Neural progenitor cell (in vitro differentiated cells): ENCODE measurements at places on chromosomes 2 and 18. TPM values are rescaled to one million over a fixed set of nuclear protein-coding genes. Genes with fewer than 3 reads are reported as not detected.

Gene WDR75
- 85.3 and 121 TPM in 2 replicates for total RNA-seq

Gene ASXL3
- total RNA-seq: 2.7 and 5.1 TPM in 2 replicates

DNA sequence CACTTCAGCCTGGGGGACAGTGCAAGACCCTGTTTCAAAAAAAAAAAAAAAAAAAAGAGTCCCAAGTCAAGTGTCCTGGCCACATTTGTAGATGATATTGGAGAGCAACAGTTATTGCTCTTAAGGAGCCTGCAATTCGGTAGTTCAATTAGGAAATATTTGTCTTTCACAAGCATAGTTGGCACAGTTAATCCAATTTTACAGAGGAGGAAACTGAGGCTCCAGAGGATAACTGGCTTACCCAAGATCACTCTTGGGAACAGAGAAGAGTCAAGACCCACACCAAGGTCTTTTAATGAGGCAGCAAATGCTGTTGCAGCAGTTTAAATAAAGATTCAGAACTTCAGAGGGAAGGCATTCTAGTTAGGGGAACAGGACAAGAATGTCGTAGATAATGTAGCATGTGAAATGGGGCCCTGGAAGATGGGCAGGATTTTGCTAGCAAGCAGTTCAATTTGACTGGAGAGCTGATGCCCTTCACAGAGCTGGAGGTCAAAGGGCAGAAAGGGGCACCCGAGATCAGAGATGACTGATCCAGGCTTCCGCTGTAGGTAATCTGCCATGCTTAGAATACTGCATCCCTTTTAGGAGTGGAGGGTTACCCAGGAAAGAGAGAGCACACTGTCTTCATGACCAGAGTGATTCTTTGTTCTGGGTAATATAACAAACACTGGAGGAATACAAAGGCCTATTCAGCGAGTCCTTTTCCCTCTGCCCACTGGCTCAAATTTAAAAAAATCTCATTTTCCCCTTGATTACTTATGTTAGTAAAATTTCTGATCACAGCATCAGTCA is 3.0 kb downstream of the NPC1 start:
- H3K27ac ChIP-seq: no peak overlapping the region
- H3K36me3 ChIP-seq: no peaks in the 10 kb centered on the region
- peaks cover 6% of the 10 kb centered on the region for H3K27me3 ChIP-seq
- H3K4me1 ChIP-seq: peaks cover 34% of the 10 kb centered on the region
- H3K4me3 ChIP-seq: no peak overlapping the region
- peak; percentile 31 for DNase-seq

GRCh38 chr2:128345436-128346165 is 26.9 kb upstream of the HS6ST1 start:
- no peak for DNase-seq
- no peaks in the 10 kb centered on the region for H3K36me3 ChIP-seq

DNA sequence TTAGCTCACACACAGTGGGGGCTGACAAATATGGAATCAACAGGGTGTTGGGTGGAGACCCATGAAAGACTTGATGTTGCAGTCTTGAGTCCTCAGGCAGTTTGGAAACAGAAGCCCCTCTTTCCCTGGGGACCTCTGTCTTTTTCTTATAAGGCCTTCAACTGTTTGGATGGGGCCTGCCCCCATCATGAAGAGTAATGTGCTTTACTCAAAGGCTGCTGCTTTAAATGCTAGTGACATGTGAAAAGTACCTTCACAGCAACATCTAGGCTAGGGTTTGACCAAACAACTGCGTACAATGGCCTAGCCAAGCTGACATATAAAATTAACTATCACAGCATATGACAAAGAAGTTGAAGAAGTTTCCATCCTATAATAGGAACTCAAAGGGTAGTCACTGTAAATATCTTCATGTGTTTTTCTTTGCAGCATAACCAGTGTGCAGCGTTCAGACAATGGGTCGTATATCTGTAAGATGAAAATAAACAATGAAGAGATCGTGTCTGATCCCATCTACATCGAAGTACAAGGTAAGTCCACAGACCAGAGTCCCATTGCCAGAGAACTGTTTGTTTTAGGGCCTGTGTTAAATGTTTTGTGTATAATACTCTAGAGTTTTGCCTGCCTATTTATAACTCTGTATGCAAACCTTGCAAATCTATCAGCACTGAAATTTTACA is 46.3 kb downstream of the MERTK start:
- H3K4me3 ChIP-seq: no peak overlapping the region
- no peaks in the 10 kb centered on the region for H3K27me3 ChIP-seq
- no peak for DNase-seq
- no peaks in the 10 kb centered on the region for H3K36me3 ChIP-seq
- H3K27ac ChIP-seq: no peak overlapping the region

Gene ANKRD30B
- total RNA-seq: not detected in 2 replicates

- H3K4me3 ChIP-seq: no peak overlapping the region
- H3K4me1 ChIP-seq: no peaks in the 10 kb centered on the region
- no peaks in the 10 kb centered on the region for H3K36me3 ChIP-seq
- DNase-seq: no peak
- H3K27ac ChIP-seq: no peak overlapping the region
Observed at GRCh38 chr2:128970332-128971116, 651.9 kb upstream of the HS6ST1 start.

GRCh38 chr2:31802711-31803110 is 208.1 kb downstream of the MEMO1 start:
- H3K4me3 ChIP-seq: no peak overlapping the region
- H3K27me3 ChIP-seq: no peaks in the 10 kb centered on the region
- no peaks in the 10 kb centered on the region for H3K36me3 ChIP-seq
- H3K27ac ChIP-seq: no peak overlapping the region

DNA sequence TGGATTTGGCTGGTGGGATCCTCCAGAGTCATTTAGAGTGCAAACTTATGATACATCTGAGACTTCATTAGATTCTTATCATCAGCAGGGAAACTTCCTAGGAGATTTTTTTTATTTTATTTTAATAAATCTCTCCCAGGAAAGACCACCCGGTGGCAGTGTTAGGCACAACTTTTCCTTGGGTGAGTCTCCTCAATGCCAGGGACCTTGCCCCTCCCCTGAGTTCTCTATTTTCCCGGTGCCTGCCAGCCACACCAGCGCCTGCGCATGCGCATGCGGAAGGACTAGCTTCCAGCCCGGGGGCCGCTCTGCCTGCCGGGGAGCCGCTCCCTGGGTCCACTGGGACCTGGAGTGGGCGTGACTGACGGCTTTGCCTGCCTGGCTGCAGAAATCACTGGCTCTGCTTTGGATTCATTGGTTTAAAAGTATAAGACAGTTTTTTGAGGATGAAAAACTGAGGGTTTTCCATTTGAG is 86.6 kb downstream of the TMEM182 start:
- peak overlapping the region; percentile 20 for H3K4me3 ChIP-seq
- no peaks in the 10 kb centered on the region for H3K27me3 ChIP-seq
- H3K27ac ChIP-seq: no peak overlapping the region
- H3K4me1 ChIP-seq: peaks cover 5% of the 10 kb centered on the region

DNA sequence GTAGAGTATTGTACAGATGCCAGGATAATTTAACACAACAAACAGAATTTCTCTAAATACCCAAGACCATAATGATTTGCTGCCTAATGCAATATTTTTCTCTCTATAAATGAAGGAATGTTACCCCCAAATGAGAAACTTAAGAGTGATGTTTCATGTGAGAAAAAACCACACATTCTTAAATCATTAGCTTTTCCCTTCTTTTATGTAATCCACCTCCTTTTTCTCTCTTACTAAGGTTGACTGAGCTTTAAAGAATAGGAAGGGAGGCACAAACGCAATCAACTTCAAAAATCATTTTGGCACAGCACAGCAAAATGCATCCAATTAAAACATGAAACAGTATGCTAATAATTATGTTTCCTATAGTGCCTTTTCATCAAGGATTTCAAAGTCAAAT is 698.1 kb upstream of the CDH2 start:
- H3K4me3 ChIP-seq: no peak overlapping the region
- H3K4me1 ChIP-seq: peaks cover 4% of the 10 kb centered on the region
- DNase-seq: no peak
- H3K27me3 ChIP-seq: no peaks in the 10 kb centered on the region
- no peaks in the 10 kb centered on the region for H3K36me3 ChIP-seq
- H3K27ac ChIP-seq: no peak overlapping the region

DNA sequence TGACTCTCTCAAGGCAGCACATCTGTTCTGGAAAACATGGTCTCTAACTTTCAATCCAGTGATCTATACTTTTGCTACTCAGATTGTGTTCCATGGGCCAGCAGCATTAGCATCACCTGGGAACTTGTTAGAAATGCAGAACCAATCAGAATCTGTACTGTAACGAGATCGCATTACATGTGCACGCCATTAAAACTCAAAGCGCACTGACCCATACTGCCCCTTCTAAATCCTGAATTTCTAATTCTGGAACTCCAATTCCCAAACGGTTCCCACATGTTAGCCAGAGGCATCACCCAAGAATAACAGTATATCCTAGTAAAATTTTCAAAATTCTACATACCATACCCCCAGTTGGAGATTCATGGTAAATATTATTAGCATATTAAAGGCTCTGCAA is 10.5 kb upstream of the DCTN1 start:
- H3K4me3 ChIP-seq: peak overlapping the region; percentile 91
- no peaks in the 10 kb centered on the region for H3K36me3 ChIP-seq
- peaks cover 17% of the 10 kb centered on the region for H3K4me1 ChIP-seq
- no peak overlapping the region for H3K27ac ChIP-seq
- DNase-seq: peak; percentile 27
- H3K27me3 ChIP-seq: no peaks in the 10 kb centered on the region

DNA sequence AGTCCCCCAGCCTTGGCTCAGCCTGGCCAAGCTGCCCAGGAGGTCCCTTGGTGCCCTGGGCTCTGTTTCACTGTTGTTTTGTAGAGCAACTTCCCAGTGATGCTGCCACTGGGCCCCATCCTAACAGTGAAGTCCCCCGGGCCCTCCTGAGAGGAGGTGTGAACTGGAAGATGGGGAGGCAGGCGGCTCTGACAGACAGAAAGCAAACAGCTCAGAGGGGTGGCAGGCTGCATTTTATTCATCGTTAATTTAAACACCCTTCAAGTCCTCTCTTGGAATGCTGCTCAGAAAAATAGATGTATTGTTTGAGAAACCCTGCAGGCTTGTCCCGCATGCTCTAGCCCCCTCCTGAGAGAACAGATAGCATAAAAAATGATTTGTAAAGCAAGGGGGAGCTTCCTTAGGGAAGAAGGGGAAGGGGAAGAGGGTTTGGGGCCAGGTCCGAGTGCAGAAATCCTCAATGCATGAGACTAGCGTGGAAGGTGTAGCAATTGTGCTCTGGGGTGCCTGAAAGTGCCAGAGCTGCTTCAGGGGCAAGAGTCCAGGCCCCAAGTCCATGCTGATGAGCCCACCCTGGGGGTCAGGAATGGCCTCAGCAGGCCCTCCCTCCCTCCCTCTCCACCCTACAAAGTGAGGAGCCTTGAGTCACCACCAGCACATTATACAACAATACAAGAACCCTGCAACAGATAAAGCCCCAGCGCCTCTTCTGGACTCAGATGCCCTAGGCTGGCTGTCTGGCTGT is 113.6 kb downstream of the MSH2 start:
- peaks cover 37% of the 10 kb centered on the region for H3K4me1 ChIP-seq
- H3K27ac ChIP-seq: no peak overlapping the region
- H3K27me3 ChIP-seq: no peaks in the 10 kb centered on the region
- H3K4me3 ChIP-seq: no peak overlapping the region

DNA sequence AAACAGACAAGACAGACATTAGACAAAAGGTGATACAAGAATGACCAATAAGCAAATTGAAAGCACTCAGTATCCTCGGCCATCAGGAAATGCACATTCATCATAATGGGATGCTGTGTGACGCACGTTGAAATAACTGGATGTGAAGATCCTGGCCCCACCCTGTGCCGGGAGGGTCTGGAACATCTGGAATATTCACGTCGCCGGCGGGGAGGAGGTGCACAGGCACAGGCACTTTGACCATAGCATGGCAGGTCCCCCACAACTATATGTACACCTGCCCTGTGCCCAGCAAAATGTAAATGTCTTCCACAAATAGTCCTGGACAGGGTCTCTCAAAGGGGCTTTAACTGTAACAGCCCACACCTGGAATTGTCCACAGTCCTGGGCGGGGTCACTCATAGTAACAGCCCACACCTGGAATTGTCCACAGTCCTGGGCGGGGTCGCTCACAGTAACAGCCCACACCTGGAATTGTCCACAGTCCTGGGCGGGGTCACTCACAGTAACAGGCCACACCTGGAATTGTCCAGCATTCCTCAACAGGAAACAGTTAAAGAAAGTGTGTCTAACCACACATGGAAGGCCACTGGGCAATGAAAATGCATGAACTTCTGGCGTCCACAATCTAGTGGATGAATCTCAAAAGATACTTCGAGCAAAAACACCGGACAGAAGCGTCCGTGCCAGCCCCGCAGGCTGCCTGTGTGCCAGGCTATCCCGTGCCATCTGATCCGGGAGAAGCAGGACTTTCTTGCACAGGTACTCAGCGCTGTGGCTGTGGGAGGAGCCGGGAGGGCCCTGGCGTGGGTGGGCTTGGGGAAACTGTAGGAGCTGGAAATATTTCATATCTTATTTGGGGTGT is 113.4 kb downstream of the RTP5 start:
- H3K27me3 ChIP-seq: no peaks in the 10 kb centered on the region
- H3K36me3 ChIP-seq: no peaks in the 10 kb centered on the region
- DNase-seq: no peak
- H3K4me1 ChIP-seq: no peaks in the 10 kb centered on the region
- H3K4me3 ChIP-seq: no peak overlapping the region

Gene COL3A1
- 0.22 TPM in 1 of 2 replicates, not detected in the other for total RNA-seq

- no peaks in the 10 kb centered on the region for H3K36me3 ChIP-seq
- no peaks in the 10 kb centered on the region for H3K4me1 ChIP-seq
Observed at GRCh38 chr18:35458677-35459441, 38.9 kb downstream of the INO80C start.

GRCh38 chr2:31255911-31256571 is 22.1 kb downstream of the EHD3 start:
- peaks cover 20% of the 10 kb centered on the region for H3K4me1 ChIP-seq
- no peak for DNase-seq
- H3K27ac ChIP-seq: no peak overlapping the region
- no peaks in the 10 kb centered on the region for H3K36me3 ChIP-seq
- H3K27me3 ChIP-seq: no peaks in the 10 kb centered on the region

DNA sequence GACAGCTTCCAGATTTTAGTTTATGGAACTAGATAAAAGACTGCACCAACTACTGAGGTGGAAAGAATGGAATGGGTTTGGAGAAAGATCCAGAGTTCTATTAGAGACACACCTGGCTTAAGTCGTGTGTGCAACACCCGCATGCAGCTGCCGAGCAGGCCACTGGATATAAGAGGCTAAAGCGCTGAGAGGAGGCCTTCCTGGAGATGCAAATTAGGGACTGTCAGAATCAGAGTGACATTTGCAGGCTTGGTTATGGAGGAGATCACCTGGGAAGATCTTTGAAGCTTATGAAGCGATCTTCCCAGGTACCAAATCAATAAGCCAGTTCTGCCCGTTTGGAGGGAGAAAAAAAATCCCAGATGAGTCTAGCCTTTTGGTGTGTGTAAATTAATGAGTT is 30.4 kb upstream of the KLHL29 start:
- no peaks in the 10 kb centered on the region for H3K4me1 ChIP-seq
- peaks cover 8% of the 10 kb centered on the region for H3K27me3 ChIP-seq
- H3K27ac ChIP-seq: no peak overlapping the region
- DNase-seq: no peak
- no peaks in the 10 kb centered on the region for H3K36me3 ChIP-seq

- no peak overlapping the region for H3K4me3 ChIP-seq
- H3K27me3 ChIP-seq: no peaks in the 10 kb centered on the region
- no peak overlapping the region for H3K27ac ChIP-seq
- no peak for DNase-seq
Observed at GRCh38 chr2:29343830-29344229, 228.6 kb downstream of the CLIP4 start.
